Activated CD4-positive, alpha-beta T cell treated with anti-CD3 and anti-CD28 coated beads, Interleukin-2, amount 10 ng/mL, durations not matched to agents 24 days and 14 days (primary cell): ENCODE measurements at places on chromosomes 7 and 10. TPM values are rescaled to one million over a fixed set of nuclear protein-coding genes. Genes with fewer than 3 reads are reported as not detected.

Gene CREB5
- not detected in 2 replicates for total RNA-seq

DNA sequence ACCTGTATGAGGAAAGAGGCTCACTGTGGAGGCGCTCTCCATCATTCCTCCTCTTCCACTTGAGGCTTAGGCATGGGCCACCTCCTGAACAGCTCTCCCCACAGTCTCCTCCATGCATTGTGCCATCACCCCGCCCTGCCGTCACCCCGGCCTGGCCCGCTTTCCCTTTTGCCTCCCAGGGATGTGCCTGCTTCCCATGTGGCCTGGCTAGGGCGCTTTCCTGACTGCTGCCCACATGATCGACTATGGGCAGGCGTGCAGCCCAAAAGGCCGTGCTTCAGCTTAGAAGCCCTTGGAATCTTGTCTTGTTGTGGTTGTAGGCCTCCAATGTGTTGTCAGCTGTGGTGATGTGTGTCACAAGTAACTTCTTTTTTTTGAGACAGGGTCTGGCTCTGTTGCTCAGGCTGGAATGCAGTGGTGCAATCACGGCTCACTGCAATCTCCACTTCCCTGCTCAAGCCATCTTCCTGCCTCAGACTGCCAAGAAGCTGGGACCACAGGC is 1.8 kb upstream of the ACTR3C start:
- no peak for DNase-seq

DNA sequence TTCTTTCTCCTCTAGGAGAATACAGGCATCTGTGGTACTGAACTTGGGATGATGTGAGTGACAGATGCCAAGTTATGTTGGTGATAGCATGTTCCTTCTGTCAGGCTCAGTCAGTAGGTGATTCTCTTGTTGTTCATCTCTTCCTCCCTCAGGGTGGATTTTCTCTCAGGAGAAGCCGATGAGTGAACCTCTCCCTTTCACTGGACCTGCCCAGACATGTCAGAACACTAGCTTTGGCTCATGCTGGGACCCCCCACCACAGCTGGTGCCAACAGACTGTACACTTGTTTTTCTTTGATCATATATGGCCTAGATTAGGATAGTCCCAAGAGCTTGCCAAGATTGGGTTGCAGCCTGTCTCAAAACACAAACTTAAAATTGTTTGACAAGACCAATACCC is 129.4 kb downstream of the BMPER start:
- no peak for DNase-seq

DNA sequence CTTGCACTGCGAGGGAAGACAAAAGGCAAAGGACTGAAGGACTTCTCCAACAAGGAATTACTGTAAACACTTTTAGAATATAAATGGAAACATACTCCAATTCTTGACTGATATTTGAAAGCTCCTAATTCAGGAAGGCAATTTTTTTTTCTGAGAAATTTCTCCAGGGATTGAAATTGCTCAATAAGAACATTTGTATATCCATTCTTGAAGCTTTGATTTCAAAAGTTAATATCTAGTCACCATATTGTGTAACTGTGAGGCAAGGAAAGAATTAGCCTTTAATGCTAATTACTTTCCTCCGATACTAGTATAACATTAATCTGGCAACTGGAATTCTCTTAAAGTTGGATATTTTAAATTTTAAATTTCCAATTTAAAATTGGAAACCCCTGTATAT is 188.4 kb upstream of the COL1A2 start:
- DNase-seq = no peak

DNA sequence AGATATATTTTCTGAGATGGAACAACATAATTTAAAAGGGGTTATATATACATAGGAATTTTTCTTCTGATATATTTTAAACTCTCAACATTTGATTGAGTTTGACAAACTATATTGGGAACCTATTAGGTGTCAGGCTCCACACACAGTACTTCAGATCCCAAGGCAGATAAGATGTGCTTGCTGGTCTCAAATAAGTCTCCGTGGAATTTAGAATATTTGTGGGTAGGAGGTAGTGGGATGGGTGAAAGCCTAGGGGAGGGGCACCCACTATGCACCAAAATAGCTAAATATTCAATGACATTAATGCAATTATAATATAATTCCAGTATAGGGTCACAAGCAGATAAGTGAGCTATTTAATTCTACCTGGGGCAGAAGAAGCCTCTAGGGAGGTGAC is 81.5 kb downstream of the ARL4A start:
- no peak for DNase-seq

Gene SPDYE6
- total RNA-seq = not detected in 2 replicates

DNA sequence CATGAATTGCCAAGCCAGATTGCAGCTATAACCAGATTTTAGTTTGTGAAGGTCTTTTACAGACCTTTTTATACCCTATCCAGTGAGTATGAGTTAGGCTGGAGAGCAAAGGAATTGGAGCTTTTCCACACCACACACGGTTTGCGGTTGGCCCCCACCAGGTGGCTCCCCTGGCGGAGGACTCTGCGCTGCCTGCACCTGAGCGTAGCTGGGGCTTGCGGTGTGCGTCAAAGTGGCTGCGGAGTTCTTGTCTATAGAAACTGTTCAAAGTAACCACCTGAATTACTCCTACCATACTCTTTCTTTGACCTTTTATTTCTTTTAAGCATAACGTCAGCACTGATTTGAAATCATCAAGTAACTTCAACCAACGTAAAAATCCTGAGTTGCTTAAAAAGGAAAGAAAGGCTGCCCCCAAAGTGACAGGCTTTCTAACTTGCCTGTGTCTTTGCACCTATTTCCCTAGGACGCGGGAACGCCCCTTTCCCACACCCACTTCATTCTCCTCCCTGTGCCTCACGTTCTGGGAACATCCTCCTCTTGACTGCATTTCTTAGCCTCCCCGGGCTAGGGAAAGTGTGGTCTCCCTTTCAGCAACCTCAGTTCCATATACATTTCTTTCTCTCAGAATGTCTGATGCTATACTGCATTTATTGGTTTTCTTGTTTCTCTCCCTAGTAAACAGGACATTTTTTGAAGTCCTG is 47.6 kb upstream of the TMEM72 start:
- DNase-seq = no peak

GRCh38 chr7:143362131-143363015 is at the start of gene FAM131B:
Gene FAM131B, minus strand, starts transcription at chr7:143362713. Its CDS starts 110 bp downstream, at chr7:143362603.
- peak; percentile 76 for DNase-seq

- DNase-seq = no peak
Observed at GRCh38 chr10:32161586-32161985, 105.4 kb upstream of the KIF5B start.

DNA sequence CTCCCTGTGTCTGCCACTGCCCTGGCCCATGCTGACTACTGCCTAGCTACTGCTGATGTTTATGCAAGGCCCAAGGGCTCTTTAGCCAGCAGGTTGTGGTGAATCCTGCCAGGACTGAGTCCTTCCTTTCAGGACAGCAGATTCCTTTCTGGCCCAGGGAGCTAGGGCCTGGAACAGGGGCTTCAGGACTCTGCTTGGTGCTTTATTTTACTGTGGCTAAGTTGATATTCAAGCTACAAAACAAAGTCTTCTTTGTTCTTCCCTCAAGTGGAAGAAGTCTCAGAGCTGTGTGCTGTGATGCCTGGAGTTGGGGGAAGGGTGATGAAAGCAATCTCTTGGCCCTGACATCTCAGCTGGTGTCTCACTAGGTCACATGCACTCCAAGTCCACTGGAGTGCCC is 66.2 kb upstream of the NME8 start:
- DNase-seq = no peak

DNA sequence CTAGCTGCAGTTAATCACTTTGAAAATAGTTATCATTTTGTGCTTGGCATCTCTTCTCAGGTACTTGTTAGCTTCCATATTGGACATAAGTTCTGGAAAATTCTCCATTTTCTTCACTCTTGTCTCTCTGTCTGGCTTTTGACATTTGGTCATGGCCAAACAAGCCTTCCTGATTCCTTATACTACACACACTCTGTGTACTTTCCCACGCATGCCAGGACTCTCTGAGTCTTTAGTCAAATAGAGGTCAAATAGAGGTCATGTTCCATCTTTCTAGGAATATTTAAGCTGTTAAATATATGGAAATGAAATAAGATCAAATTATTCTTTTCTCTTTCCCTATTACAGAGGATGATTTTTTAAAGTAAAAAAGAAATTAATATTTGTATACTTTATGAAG is 235.5 kb upstream of the PLXDC2 start:
- DNase-seq = no peak

DNA sequence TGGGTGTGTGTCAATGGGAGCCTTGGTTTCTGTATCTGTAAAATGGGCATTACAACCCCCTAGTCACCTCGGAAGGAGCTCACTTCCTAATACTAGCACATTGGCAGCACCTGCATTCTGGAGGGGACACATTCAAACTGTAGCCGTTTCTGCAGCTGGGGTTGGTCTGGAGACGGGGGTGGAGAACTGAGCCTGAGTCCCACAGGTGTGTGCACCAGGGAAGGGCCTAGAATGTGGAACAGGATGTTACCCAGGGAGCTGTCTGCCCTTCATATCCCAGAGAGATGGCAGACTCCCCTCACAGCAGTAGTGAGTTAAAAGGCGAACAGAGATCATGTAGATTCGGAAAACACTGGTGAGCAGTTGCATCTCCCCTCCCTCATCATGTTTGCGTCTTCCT is 272.8 kb upstream of the ZNF32 start:
- no peak for DNase-seq

Gene LAMB1
- total RNA-seq = 0.12 TPM in 1 of 2 replicates, not detected in the other

Gene PVRIG
- 20.9 and 21.6 TPM in 2 replicates for total RNA-seq

GRCh38 chr7:71173955-71174354 is 42.0 kb downstream of the GALNT17 start:
- DNase-seq = no peak

GRCh38 chr10:132540456-132540855 is 2.9 kb downstream of the INPP5A start:
- peak; percentile 69 for DNase-seq

DNA sequence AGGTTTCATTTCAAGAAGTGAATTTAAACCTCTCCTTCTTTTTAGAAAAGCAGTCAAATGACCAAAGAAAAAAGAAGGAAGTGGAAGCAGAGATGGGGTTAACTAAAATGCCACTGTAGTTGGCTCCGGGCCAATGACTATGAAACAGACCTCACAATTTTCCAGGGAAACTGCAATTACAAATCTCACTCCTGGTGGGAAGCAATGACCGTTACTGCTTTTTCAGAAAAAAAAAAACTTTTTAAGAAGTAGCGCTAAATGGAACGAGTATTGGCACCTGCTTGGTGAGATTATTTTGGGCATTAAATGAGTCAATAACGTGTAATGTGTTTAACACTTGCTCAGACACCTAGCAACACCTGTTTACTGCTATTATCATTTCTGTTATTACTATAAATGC is 1.2 kb downstream of the SFRP4 start:
- DNase-seq = no peak

GRCh38 chr10:132306343-132306685 is 1.4 kb downstream of the STK32C start:
- DNase-seq = no peak

GRCh38 chr10:119502209-119502608 is 40.3 kb downstream of the RGS10 start:
- peak; percentile 93 for DNase-seq

GRCh38 chr7:50449501-50449880 is 659 bp downstream of the FIGNL1 start:
- DNase-seq = peak; percentile 66

Gene ASZ1
- total RNA-seq = not detected in 2 replicates

- no peak for DNase-seq
Observed at GRCh38 chr10:86257683-86258082, 108.9 kb downstream of the GRID1 start.

GRCh38 chr10:76197293-76197692 is 765.9 kb downstream of the LRMDA start:
- no peak for DNase-seq

Gene KLF14
- not detected in 2 replicates for total RNA-seq

Gene ZNF679
- not detected in 2 replicates for total RNA-seq

DNA sequence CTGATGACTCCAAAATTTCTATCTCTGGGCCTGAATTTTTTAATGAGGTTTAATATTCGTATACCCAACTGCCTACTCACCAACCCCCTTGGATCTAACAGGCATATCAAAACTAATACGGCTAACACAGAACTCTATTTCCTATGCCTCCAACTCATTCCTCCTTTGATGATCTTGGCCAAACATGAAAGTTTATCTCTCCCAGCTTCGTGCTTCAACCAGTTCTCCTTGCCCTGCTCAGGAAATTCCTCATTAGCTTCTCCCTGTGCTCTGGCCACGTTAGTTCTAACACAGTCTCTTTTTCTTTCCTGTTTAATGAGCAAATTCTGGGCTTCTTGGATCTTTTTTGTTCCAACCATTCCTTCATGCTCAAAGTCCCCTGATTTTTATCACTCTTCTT is 138.9 kb upstream of the PTN start:
- DNase-seq = no peak

Gene CCDC172
- total RNA-seq = not detected in 2 replicates

DNA sequence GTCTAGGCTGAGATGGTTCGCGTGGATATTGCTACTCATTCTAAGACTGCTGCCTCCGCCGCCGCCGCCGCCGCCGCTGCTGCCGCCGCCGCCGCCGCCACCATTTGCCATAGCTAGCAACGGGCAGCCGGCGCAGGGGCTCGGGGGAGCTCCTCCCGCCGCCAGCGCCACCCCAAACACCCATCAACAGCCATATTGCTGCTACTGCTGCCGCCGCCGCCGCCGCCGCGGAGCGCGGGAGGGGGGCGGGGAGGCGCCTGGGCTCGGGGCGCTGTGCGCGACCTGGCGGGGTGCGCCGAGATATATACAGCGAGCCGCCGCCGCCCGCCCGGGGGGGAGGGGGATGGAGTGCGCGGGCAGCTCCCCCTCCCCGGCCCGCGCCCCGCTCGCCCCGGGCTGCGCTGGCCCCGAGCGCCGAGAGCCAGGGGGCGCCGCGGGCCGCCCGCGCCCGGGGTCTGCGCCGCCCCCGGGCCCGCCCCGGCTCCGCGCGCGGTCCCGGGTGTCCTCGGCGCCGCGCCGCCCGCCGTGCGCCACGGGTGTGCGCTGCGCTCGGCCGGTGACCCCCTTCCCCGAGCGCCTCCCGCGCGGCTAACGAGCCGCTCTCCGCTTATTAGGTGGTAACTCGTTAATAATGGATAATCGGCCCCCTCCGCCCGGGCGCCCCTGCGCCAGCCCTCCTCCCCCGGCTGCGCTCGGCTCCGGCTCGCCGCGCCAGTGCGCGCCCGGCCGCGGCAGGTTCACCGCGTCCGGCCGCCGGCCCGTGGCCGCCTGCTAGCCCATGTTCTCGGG is at the start of gene KCNMA1:
KCNMA1 (minus strand) TSS at position 277 of the 789 bp plus-strand sequence.
- no peak for DNase-seq

DNA sequence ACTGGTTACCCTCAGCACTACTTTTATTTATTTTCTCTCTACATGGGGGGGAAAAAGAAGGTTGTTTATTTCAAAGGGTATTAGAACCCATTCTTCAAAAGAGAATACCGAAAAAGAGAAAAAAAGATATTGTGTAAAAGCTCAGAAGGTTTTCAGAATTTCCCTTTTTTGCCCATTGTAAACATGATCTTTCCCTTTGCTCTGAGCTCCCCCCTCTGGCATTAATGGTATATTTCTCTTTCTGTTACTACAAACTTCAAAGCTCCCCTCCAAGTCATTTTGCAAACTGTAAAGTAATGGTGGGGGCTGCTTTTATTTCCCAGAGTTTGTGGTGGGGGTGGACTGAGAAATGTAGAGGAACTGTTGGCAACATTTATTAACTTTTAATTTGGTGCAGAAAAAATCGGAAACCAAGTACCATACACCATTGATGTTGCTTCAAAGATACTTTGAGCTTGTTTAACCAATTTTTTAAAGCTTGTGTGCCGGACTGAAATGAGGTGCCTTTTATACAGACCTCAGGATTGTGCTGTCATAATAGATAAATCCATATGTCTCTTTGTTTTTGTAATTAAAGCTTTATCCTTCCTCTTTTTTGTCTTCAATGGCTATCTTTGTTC is 181.5 kb downstream of the EXOC4 start:
- no peak for DNase-seq

- no peak for DNase-seq
Observed at GRCh38 chr7:91325726-91326125, 61.5 kb downstream of the FZD1 start.
